ENCODE measurements at places on chromosomes 5 and 9. TPM values are rescaled to one million over a fixed set of nuclear protein-coding genes. Genes with fewer than 3 reads are reported as not detected.

Gene DTWD2
- polyA plus RNA-seq = 1.1 TPM

Gene C6
- 1.8 TPM for polyA plus RNA-seq

Gene ADGRD2
- polyA plus RNA-seq = 0.53 TPM

Gene KCNV2
- not detected for polyA plus RNA-seq

Gene COL23A1
- 2.4 TPM for polyA plus RNA-seq

Gene IFNA1
- not detected for polyA plus RNA-seq

Gene RXRA
- polyA plus RNA-seq = 16.1 TPM
